Forelimb muscle (tissue), 1 donor: ENCODE measurements at places on chromosomes 11 and 22. TPM values are rescaled to one million over a fixed set of nuclear protein-coding genes. Genes with fewer than 3 reads are reported as not detected.
A peak's percentile ranks its signal among the peaks of the same experiment; 100 is the strongest.

Gene CCDC87
- 0.06 TPM for polyA plus RNA-seq

Gene OR4A15
- polyA plus RNA-seq, result not detected

Gene SMTNL1
- polyA plus RNA-seq, result 246 TPM

Gene TRIM49C
- polyA plus RNA-seq, result not detected

Gene RTN4RL2
- polyA plus RNA-seq, result 37.2 TPM

Gene PGM2L1
- polyA plus RNA-seq, result 5.4 TPM

Gene CAPN1
- 73.1 TPM for polyA plus RNA-seq

GRCh38 chr22:46612341-46612903, 7.8 kb upstream of the GRAMD4 start:
- DNase-seq, result no peak

DNA sequence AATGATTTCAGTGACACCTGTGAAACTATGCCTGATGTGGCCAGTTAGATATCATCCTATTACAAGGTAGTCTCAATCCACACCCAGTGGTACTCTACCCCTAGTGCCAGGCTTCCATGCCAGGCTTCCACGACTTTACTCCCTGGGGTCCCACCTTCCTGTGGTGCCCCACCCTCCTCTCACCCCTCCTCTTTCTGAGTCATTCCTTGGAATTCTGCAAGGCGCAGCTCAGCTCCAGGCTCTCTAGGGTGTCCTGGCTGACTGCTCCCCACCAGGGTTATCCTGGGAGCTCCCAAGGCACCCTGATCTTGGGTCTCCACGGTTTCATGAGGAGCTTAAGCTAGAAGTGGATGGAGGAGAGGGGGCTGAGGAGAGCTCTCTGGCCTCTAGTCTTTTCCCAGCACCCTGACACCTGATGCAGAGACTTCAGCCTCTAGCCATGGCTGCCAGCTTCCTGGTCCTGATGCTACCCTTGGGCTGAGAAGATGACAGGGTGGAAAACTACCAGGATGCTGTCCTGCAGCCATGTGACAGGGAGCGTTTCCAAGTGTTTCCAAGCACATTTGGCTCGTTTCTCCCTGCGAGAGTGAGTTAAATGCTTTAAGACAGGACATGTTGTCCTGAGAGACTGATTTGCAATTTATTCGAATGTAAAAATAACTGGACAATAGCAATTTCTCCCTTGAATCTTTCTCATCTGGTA, 1461.2 kb downstream of the TBC1D22A start:
- DNase-seq, result no peak

DNA sequence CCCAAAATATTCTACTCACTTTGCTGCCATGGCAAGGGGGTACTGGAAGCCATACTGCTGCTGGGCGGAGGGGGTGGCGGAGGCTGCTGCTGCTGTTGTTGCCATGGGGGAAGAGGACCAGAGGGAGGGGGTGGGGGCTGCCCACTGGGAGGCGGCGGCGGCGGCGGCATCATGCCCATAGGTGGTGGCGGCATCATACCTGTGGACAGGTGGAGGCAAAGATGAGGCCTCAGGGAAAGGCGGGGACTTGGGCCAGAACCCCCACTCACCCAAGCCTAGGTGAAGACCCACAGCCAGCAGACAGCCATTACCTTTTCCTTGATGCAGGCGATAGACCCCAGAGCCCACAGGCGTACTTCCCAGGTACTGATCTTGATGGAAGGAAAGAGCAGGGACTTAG, 7.1 kb upstream of the PYGM start:
- no peak for DNase-seq

DNA sequence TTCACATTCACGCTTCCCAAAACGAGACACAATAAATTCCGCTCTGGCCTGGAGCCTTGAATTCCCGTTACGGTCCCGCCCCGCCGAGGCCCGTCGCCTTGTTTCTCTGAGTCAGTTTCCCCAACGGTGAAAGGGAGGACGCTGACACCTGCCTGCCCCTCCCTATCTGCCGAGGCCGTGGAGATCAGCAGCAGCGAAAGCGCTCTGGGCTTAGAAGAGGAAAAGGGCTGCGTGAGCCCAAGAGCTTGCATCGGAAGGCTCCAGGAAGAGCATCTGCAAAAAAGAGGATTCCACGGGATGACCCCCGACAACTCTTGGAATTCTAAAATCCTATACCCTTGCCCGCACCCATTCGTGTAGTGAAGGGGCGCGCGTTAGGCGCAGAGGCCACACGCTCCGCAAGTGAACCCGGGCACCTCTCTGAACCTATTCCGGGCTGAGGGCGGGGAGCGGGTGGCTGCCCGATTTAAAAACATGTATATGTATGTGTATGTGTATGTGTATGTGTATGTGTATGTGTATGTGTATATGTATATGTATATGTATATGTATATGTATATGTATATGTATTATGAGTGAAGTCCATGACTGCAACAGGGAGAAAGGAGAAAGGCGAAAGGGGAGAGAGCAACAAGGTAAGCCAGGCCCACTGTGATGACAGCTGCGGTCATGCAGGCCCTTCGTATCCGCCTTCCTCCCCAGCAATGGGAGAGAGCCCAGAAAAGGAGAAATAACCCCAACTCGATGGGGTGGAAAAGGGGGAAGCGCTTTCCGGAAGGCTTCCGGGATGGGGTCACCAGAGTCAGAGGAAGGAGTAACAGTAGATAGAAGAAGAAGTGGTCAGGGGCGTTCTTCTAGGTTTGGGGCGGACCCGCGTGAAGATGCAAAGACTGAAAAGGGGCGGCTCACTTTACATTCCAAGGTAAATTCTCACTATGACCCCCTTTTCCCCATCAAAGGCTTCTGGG, 948 bp upstream of the MRTFA start:
- DNase-seq, result no peak

DNA sequence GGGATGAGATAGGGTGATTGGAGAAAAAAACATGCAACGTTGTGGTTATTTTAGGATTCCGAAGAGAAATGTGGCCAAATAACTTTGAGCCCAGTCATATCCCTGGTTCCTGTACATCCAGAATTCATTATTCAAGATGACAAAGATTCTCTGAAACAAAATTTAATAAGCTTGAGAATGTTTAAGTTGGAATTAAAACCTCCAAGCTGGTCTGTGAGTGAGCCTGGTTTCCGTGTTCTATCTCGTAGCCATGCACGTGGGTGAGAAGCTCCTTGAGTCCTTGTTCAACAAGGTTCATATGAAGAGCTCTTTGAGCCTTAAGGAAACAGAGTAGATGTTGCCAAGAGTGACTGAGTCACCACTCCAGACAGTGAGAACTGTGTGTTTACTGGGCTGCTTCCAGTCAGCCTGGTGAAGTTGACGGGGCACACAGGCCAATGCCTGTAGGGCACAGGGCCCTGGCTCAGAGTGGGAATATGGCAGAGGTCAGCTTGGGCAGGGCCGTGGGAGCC, 206.5 kb downstream of the NAV2 start:
- no peak for DNase-seq

DNA sequence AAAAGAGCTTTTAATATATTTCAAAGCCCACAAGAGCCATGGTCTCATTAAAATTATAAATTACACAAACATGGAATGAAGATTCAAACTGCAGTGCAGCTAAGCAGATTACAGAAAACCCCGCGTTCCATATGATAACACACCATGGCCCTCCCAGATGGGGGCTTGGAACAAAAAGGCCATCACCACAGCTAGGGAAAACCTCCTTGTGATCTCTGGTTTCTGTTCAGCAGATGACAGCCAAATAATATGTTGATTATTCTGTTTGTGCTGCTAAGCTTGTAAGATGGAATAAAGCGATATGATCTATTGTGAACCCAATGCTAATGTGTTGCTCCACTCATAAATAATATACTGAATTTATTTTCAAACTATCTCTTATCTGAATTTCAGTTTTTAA, 28.5 kb downstream of the IMMP1L start:
- no peak for DNase-seq

DNA sequence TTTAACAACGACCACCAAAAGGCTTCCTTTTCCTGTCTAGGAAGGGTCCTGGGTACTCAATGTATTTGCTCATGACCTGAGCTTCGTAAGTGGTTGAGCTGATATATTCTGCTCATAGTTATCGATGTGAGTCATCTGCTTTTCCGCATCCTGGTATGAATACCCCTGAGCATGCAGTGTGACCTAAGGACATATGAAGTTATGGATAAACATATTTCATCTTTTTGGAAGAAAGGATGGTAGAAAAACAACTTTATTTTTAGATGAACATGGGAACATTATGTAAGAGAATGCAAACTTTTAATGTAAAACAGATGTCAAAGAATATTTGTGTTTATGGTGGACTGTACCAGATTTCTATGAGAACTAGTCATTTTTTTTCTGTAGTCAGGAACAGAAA, 28.4 kb downstream of the TRPC6 start:
- peak; percentile 22 for DNase-seq

- no peak for DNase-seq
Measured at GRCh38 chr11:118923721-118924587, 1.8 kb downstream of the BCL9L start.

DNA sequence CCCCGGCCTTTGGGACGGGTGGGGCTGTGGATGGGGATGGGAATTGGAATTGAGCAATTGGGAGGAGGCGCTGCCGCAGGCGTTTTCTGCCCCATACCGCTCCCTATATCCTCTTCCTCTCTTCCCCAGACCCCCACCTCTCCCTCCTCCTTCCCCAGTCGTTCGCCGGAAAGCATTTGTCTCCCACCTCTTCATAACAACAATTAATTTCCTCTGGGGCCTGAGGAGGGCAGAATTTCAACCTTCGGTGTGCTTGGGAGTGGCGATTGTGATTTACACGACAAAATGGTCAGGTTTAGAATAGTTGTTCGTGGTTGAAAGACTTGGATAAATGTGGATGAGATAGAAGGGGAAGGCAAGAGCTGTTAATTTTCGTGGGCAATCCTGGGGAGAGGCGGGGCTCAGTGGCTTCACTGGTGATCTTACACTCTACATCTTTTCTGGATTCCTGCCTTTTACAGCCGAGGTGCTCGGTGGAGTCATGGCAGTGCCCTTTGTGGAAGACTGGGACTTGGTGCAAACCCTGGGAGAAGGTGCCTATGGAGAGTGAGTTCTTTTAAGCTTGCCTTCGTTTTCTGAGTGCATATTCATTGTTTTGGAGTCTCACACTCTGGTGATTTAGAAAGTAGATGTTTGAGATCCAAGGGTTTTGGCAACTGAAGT, 1.5 kb downstream of the CHEK1 start:
- no peak for DNase-seq

DNA sequence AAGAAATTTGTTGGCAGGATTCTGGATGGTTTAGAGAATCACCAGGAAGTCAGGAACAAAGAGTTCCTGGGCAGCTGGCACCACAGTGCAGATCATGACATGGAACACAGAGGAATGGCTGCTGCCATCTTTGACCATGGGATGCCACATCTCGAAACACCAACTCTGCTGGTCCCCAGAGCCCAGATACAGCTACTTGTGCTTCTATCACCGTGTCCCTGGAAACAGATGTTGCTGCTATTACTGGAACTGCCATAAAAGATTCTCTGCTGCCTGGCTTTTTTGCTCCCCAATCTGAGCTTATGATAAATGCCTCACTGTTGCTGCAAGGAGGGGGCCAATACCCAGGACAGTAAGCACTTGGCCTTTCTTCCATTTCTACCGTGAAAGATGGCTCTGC, 185.2 kb downstream of the CSNK2A3 start:
- DNase-seq, result no peak

DNA sequence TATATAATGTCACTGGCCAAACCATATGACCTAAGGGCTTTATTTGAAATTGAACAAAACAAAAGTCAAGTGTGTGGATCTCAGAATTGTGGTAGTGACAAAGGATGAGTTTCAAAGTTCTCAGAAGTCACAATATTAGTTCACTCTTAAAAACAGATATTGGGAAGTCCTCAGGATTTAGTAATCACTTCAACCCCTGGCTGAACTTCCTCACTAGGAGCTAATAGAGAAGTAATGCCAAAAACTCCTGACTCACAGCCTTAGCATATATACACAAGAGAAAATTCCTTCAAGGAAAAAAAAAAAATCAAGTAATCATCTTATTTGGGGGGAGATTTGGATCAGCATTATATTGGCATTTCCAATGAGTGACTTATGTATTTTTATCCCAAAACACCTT, 75.6 kb upstream of the APOA1 start:
- no peak for DNase-seq

DNA sequence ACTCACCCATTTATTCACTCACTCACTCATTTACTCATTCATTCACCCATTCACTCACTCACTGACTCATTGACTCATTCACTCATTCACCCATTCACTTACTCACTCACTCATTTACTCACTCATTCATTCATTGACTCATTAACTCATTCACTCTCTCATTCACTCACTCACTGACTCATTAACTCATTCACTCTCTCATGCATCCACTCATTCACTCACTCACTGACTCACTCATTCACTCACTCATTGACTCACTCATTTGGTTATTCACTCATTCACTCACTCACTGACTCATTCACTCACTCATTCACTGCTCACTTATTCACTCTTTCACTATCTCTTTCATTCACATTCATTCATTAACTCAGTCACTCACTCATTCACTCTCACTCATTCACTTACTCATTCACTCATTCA, 2.5 kb upstream of the MUC5AC start:
- DNase-seq, result no peak

- DNase-seq, result no peak
Measured at GRCh38 chr11:35905646-35906276, 38.1 kb upstream of the LDLRAD3 start.

DNA sequence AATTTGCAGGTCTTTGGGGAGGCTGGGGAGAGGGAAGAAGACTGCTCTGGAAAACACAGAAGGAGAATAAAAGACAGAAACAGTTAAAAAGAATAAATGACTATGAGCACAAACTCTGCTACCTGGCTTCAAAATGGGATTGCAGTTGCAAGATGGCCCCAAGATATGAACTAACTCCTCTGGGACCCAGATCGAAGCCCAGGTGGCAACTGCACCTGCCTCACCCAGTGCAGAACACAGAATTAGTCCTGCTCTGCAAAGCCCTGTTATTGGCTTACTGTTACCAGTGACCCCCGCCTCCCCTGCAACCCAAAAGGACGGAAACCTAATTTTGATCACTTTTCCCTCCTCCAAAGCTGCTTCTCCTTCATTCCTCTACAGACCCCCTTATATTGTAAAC, 35.9 kb upstream of the POU2AF1 start:
- no peak for DNase-seq

- no peak for DNase-seq
Measured at GRCh38 chr22:25360411-25360810, 141.0 kb downstream of the CRYBB2 start.

GRCh38 chr11:11973361-11973800, 35.0 kb downstream of the DKK3 start:
- peak; percentile 84 for DNase-seq

GRCh38 chr11:133895551-133895950, 50.2 kb upstream of the SPATA19 start:
- no peak for DNase-seq
